ENCODE measurements at places on chromosomes 11 and 22.

DNA sequence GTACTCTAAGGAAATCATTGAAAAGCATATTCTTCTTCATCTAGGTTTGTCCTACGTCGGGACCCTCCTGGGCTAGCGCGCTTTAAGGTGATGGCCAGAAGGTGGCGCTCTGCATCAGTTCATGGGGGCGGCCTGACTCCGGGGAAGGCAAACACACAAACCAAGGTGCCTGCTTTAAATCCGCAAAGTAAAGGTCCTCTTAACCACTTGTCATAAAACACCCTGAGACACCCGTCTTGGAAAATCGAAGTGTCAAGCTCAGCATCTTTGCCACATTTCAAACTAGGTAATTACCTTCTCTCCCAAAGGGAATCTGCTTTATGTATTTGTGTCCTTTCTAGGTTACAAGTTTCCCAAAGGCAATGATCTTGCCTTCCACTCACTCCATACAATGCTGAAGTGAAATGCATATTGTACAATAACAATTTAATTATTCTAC is 33.9 kb downstream of the LMO2 start:
- peak; percentile 49 for DNase-seq

DNA sequence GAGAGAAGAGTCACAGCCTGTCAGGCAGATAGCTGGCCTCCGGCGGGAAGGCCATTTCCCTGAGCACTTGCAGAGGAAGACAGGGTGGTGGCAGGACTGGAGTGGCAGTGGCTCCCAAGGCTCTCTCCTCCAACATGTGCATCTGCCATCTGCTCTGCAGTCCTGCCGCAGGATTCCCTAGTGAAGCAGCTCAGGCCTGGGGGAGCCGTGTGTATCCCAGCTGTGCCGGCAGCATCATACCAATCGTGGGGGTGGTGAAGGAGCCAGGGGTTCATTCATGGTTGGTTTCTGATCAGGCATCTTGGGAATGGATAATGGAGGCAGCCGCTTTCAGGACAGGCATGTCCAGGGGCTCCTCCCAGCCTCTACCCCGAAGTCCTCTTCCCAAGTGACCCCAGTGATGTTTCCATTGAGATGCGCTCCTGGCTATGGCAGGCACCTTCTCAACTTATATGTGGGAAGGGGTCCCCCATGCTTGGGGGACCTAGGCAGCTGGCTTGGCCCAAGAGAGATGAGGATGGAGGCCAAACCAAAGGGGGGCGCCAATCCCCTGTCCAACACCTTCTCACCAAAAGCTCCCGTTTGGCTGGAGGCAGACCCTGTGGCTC is 6.1 kb downstream of the TAGLN start:
- DNase-seq: no peak

DNA sequence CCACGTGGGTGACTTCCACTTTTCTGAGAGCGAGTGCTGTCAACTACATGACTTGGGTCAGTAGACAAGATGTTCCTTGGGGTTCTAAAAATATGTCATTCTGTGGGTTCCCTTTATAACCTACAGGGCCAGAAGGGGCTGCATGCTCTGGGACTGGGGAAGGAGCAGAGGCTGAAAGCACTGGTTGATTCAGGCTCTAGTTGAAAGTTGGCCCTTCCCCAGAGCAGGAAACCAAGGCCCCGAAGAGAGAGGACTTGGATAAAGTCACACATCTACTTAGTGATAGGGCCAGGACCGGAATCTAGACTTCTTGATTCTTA is 9.9 kb downstream of the ADAMTS15 start:
- no peak for DNase-seq

- no peak for DNase-seq
Measured at GRCh38 chr22:37062702-37063381, 11.3 kb downstream of the KCTD17 start.

DNA sequence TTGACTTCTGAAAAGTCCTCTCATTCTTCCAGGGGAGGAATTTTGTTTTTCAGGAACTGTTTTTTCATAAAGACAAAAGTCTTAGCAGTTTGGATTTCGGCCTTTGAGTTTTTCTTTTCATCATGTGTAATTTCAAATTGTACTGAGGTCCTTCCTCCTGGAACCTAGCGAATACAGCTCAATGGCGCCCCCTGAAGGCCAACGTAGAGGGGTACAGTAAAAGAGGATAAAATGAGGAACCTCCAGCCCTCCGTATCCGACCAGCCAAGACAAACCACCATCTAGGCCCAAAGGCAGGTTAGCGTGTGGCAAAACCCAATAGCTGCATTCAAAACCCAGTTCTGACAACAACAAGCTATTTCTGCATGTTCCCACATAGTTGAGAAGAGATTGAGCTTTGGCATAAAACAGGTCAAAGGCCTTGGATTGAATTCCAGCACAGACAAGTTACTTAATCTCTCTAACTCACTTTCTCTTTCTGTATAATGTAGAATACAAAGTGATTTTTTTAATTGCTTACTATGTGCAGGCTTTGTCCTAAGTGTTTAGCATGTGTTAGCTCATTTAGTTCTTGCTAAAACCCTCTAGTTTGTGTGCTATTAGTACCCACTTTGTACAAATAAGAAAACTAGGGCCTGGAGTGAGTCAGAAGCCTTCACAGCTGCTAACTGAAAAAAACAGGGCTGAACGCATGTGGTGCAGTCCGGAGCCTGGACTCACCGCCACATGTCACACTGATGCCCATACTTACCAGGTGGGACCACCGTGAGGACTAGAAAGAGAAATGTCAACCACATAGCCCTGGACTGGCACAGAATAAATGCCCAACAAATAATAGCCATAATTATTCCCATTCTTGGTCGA is 43.2 kb upstream of the ETS1 start:
- DNase-seq: peak; percentile 81

DNA sequence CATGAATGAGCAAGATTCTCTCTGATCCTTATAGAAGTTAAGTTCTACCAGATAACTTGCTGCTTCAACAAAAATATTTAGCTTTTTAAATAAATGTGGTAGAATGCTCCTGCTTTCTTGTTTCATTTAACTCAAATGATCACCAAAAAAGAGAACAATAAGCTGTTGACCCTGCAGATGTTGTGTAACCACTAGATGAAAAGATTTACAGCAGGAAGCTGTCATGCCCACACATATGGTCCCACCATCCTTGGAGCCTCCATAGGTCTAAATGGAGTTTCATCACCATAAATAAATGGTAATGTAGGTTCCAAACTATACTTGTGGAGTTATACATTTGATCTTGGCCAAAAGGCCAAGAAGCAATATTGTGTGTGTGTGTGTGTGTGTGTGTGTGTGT is 118.8 kb downstream of the RRAS2 start:
- DNase-seq: no peak

DNA sequence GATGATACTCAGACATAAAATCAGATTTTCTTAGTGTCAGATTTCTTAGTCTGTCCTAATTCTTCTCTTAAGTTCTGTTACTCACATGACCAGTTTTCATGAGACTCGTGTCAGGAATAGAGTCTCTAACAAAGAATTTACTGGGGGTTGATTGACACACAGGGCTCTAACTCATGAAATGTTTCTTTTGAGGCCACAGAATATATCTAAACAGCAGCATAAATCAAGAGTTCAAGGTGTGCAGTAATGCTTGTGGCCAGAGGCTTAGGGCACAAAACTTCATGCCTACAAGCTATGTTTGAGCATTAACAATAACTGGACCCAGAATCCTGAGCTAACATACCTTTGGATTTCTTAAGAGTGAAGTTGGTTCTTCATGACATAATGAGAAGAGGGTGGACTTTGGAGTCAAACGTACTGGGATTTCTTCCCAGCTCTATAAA is 237.2 kb downstream of the DDX10 start:
- no peak for DNase-seq
